ENCODE measurements at places on chromosomes 11 and 22.

GRCh38 chr11:32213223-32213622 lies 122.3 kb downstream of the RCN1 start:
- no peak for DNase-seq

- DNase-seq: no peak
These were observed 4.4 kb downstream of the MTMR2 start for GRCh38 chr11:95919514-95919913.

DNA sequence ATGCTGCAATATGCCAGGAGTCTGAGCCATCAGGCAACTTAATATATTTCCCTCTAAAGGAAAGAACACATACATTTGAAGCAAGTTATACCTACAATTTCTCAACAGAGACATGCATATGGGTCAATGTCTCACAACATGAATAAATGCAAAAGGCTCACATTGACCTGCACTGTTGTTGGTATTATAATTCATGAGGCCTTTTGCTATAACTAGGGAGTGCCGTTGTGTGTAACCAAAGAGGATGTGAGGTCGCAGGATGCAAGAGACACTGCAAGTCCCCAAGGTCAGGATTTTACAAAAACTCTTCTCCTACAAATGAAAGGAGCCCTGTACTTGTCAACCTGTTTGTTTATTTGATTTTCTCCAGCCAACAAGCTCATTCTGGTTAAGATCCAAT lies 250.5 kb downstream of the LARGE1 start:
- DNase-seq: no peak

DNA sequence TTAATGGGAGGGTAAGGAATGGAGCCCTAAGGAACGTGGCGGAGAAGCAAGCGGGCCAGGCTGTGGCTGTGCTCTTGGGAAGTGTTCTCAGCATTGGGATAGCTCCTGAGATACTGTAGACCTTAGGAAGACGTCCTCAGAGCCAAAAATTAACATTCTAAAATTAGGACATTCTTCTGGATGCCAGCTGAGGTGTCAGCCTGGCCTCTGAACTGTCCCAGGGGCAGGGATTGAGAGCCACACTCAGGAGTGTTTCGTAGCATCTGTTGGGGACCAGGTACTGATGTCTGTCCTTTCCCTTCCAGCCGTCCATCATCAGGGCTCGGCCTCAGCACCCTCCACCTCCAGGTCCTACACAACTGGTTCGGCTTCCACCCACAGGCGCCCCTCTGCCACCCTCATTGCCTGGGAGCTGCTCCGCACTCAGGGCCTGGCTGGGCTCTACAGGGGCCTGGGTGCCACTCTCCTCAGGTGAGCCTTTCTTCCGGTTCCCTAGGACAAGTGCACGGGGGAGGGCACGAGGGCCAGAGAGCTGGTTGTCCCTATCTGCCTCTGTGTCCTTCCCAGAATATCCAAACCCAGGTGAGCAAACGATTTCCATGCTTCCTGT lies 23.6 kb downstream of the SLC25A18 start:
- DNase-seq: no peak

GRCh38 chr11:103413266-103413888 lies 304.2 kb downstream of the DYNC2H1 start:
- no peak for DNase-seq

DNA sequence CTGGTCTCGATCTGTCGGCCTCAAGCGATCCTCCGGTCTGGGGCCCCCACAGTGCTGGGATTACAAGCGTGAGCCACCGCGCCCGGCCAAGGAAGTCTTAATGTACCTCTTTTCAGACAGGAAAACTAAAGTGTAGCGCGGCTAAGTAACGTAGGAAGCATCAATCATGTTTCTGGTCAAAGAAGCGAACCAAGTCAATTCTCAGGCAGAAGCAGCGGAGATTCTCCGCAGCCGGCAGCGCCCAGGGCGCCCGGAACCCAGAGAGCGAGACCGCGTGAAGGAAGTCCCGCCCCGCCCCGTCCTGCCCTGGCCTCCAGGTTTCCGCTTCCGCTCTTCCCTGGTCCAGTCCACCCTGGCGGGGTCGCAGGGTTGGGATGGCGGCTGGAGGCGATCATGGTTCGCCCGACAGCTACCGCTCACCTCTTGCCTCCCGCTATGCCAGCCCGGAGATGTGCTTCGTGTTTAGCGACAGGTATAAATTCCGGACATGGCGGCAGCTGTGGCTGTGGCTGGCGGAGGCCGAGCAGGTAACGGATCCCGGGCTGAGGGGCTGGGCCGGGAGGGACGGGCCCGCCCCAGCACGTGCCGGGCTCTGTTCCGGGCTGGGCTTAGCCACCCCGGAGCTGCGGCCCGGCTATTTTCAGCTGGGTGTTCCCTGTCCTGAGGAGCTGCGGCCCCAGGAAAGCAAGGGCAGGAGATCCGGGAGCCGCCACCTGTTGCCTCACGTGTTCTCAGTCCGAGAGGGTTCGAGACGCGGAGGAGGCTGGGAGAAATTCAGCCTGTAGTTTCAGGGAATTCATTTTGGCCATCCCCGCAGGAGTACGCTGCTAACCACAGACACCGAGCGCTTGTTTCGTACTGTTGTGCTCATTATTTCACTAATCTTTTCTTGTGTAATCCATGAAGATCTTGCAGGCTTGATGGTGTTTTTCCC lies at the start of gene ADSL:
Gene ADSL, plus strand, starts transcription at position 316 of the 934 bp plus-strand sequence. Its CDS starts 59 bp downstream, at position 375.
- peak; percentile 16 for DNase-seq

GRCh38 chr11:11035331-11035730 lies 177.5 kb upstream of the ZBED5 start:
- no peak for DNase-seq
